Endodermal cell (in vitro differentiated cells): ENCODE measurements at places on chromosomes 12 and 14. TPM values are rescaled to one million over a fixed set of nuclear protein-coding genes. Genes with fewer than 3 reads are reported as not detected.

The EIF2S1 gene
- total RNA-seq = 114 and 128 TPM in 2 replicates

The IGF1 gene
- total RNA-seq = not detected in 3 replicates

The ADCY6 gene
- 33.4 to 58.6 TPM (median 53.4 TPM) in 3 replicates for total RNA-seq

The VDR gene
- 0.13 TPM in 1 of 3 replicates, not detected in the others for total RNA-seq

The KRT78 gene
- total RNA-seq = not detected in 2 replicates
